Stimulated activated CD8-positive, alpha-beta memory T cell treated with anti-CD3 and anti-CD28 coated beads, Interleukin-7, amount 100 ng/mL, for 1 hour (primary cell): ENCODE measurements at places on chromosomes 16 and 17.

DNA sequence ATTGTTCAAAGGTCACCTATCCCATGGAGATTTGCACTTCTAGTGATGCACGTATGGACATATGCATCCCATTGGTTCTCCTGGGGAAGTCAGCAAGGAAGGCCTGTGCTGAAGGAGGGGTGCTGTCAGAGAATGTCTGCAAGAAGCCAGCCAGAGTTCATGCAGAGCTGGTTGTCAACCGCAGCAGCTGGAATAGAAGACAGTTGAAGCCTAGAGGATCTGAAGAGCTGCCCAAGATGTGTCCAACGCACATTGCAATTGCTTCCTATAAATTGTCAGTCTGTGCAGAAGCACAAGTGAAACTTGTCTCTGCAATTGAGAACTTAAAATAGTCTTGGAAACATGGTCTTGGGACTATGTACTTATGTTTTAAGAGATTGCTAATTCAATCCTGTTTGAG is 82.1 kb upstream of the CNTNAP4 start:
- no peak for DNase-seq

DNA sequence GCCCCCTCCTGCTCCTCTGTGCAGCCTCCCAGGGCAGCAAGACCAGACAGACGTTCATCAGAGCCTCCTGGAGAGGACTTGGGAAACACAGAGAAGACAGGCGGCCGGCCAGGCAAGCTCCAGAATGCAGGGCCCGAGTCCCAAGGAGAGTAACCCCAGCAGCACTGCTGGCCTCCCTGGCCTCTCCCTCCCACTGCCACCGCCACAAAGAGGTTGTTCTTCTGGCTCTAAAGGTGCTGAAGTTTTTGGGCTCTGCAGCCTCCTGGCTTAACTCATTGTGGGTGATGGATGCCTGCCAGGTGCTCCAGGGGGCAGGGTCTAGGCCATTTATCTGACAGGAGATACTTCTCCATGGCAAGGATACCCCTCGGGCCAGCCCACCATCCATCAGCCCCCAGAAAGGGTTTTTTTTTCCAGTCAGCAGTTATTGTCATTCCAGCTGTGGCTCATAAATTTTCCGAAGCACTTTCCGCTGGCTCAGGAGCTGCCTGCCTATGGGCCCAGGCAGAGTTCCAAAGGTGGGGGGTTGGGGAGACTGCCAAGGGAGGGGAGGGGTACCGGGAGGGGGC is 32.0 kb upstream of the MRPS23 start:
- DNase-seq, result no peak

DNA sequence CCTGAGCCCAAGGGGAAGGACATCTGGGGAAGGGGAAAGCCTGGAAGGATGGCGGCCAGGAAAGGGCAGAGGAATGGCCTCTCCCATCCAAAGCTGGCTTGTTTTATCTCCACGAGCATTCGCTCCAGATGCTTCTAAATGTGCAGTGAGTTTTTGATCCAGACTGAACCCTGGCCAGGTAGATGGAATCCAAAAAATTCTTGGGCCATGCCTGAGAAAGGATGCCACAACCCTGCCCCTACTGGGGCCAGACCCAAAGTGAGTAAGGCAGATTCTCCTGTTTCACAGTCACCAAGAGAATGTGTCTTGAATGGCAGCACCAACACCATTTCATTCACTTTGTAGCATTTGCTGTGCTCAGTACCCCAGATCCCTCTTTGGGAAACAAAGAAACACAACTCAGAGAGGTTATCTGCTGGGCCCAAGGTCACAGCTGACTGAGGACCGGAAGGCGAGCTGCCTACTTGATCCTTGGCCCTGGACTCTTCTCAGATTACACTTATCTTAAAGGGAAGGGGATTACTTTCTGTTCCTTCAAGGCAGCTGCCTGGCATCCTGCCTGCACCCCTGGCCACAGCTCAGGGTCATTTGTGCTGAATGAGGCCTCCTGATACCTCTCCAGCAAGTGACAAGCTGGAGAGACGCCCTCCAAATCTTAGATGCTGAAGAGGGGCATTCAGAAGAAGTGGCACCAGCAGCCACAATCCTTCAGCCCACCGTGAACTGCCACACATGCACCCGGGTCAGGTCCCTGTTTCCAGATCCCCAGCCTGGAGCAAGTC is 3.6 kb downstream of the LRRC75A start:
- DNase-seq, result no peak

- no peak for DNase-seq
Measured at GRCh38 chr16:6446370-6446769, 886.3 kb upstream of the RBFOX1 start.

- no peak for DNase-seq
Measured at GRCh38 chr17:66829386-66829864, 5.5 kb upstream of the CACNG5 start.

- no peak for DNase-seq
Measured at GRCh38 chr16:64926476-64926875, 195.4 kb downstream of the CDH11 start.

- DNase-seq, result no peak
Measured at GRCh38 chr16:1474082-1474795, 589 bp downstream of the CLCN7 start.

DNA sequence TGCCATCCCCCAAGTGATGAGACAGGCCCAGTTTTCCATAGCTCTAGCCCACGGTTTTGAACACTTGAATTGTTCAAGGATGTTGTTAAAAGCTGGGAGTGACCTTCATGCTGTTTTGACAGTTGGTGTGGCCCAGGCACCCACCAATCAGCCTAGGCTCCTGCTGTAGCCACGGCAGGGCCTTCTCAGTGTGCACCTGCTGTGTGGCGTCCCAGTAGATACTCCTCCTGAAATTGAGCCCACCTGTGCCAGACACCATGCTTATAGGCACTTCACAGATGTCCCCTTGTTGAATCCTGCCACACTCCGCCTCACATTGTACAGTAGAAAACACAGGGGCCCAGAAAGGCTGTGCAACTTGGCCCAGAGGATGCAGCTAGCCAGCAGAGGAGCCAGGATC is 86.4 kb downstream of the SOCS1 start:
- no peak for DNase-seq

- DNase-seq, result no peak
Measured at GRCh38 chr17:37016780-37017179, 68.0 kb downstream of the AATF start.

GRCh38 chr16:57999366-57999970 is 1.0 kb downstream of the ZNF319 start:
- DNase-seq, result no peak

- no peak for DNase-seq
Measured at GRCh38 chr16:65083164-65083857, 38.6 kb downstream of the CDH11 start.

- DNase-seq, result no peak
Measured at GRCh38 chr16:47304563-47304962, 156.3 kb downstream of the ITFG1 start.

GRCh38 chr16:85348911-85349334 is 236.7 kb upstream of the CIBAR2 start:
- DNase-seq, result no peak

DNA sequence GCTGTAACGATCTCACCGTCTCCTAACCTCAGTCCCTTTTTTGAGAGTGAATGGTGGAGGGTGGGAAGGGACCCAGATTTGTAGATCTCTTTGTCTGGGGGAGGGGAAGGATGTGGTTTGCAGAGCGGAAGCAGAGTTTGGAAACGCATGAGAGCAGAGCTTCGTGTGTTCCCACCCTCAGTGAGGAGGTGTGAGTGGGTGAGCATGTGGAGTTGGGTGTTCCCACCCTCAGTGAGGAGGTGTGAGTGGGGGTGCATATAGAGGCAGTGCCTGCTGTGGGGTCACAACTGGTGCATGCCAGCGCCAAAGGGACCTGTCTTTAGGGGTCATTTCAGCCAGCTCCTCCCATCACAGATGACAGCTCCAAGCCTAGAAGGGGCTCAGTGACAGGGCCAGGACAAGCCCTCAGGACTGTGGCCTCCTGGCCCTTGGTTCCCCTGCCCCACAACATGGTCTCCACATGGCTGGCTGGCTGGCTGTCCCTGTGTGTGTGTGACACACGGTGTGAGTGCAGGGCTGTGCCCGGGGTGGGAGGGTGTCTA is 1.8 kb upstream of the CISD3 start:
- peak; percentile 41 for DNase-seq

DNA sequence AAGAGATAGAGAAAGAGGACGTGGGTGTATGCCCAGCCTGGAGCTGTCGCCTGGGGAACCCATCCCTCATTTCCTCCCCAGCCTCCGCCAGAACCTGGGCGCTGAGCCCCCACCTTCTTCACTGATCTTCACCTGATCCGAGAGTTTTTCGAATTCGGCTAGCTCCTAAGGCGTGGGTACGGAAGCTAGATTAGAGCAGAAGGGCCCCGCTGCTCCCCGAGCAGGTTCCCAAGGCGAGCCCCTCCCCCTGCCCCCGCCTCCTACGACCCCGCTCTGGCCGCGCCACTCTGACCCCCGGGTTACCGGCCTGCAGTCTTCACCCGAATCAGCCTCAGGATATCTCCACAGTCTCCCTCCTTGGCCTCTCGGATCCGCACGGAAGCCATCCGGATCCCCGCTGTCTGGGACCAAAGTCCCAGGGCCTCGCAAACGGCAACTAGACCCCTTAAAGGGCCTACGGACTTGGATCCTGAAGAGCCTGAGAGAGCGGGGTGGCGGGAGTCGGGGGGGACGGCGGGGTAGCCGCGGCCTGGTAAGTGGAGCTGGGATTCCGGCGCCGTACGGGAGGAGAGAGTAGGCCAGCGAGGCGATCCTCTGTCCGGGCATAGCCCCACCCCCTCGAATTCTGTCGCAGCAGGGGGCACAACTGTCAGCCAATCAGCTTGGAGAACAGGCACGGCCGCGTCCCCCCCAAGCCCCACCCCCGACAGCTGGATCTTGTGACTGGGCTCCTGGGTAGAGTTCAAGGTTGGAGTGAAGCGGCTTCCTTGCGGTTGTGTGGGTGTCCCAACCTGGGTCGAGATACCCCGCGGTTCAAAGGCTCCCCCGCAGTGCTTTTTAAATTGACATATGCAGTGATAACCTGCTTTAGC is at the start of gene SAT2:
Gene SAT2, minus strand, starts transcription at position 572 of the 872 bp plus-strand sequence. Its CDS starts 186 bp downstream, at position 386.
- DNase-seq, result peak; percentile 70

DNA sequence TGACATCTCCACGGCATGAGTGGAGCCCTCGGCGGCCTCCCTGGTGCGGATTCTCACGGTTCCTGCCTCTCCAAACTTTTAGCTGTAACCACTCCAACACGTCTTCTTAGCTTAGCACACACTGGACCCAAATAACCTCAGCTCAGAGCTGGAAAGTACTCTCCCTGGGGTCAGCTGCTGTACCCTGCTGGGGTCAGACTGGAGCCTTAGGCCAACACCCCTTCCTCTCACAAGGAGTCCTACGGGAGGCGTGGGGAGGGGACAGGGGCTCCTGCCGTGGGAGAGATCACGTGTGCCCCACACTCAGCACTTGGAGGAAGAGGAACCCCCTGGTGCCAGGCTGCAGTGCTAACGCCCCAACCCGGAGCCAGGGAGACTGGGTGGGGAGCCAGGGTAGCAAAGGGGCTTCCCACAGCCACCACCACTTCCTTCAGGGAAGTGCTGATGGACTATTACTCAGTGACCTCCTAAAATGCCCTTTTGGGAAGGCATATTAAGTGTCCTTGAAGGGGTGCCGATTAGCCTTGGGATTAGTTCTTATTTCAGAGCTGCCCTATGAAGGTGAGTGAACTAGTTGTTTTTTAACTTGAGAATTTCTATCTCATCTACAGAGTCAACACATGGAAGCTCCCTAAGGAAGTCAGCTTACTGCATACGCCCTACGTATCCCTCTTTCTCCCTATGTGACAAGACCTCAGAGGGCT is 124.0 kb downstream of the HIC1 start:
- DNase-seq, result no peak

GRCh38 chr16:67608364-67608763 is 36.6 kb upstream of the CARMIL2 start:
- no peak for DNase-seq

- DNase-seq, result no peak
Measured at GRCh38 chr16:49664221-49665215, 191.4 kb downstream of the ZNF423 start.

GRCh38 chr17:7016886-7017826 is 4.7 kb downstream of the RNASEK start:
- no peak for DNase-seq

DNA sequence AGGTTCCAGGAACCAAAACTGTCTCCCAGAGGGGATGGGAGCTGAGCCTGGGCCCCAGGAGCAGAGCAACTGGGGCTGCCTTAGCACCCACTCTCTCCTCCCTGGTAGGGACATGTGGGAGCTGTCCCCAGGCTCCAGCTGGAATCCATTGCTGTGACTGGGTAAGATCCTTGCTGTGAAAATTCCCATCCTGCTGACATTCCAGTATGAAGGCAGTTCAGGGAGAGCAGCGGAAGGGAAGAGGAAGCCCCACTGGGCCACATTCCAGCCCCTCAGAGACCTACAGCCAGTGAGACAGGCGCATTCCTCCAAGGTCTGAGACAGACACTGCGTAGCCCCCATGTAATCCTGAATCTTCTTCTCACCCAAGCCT is 24.2 kb downstream of the MYO18A start:
- DNase-seq, result no peak
